ENCODE measurements at places on chromosomes 4 and X.

DNA sequence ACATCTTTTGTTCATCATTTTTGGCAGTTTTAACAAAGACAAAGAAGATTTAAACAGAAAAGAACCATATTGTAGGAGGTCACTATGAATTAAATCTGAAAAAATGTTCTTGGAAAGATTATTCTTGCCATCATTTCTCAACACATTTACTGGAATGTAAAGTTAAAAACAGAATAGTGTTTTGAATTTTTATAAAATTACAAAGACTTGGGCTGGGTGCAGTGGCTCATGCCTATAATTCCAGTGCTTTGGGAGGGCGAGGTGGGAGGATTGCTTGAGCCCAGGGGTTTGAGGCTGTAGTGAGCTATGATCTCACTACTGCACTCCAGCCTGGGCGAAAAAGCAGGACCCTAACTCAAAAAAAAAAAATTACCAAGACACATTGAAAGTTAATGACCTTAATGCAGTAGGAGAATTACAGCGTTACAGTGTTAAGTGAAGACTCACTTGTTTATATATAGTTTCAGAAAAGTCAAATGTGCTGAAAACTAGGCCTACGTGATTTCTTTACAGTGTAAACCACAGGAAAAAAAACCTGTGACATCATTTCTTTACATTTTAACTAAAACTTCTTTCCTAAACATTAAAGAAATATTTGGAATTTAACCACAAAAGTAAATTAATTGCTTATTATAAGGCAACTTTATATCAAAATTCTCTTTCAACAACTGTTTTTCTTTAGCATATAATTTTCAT, 7.9 kb downstream of the FAM13A start:
- DNase-seq: no peak

DNA sequence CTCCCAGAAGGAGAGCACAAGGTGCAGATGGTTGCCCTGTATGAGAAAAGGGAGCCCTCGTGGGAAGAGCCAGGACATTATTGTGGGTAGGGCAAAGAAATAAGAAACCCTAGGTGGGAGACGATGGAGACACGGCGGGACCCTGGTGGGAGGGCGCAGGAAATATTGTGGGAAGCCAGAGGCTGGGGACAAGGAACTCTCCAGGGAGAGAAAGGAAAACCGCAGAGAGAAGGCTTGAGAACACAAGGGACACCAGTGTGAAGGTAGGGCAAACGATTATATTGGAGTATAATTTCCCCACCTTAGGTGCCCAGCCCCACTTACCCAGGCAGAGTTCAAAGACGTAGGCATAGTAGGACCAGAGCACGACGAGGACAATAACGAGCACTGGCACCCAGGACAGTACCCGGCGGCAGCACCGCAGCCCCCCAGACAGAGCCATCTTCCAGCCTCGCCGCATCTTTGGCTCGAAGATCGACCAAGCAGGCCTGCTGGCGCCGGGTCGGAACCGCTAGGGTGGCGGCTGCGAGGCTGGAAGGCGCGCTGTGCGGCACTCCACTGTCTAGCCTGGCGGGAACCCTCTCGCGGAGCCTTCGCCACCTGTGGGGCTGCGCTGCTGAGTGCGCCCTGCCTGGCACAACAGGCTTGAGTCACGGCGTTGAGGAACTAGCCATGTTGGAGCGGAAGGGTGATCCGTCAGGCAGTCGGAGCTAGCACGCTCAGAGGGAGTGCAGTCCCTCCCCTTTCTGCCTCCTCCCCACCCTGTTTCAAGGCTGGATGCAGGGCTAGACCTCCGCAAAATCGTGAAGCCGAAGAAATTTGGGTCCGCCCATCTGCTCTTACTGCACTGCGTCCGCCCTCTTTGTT, at the start of gene ZDHHC15:
TSS of gene ZDHHC15 (minus strand) at position 473 of the 867 bp plus-strand sequence. CDS start at position 460, 13 bp downstream.
- DNase-seq: peak; percentile 1

DNA sequence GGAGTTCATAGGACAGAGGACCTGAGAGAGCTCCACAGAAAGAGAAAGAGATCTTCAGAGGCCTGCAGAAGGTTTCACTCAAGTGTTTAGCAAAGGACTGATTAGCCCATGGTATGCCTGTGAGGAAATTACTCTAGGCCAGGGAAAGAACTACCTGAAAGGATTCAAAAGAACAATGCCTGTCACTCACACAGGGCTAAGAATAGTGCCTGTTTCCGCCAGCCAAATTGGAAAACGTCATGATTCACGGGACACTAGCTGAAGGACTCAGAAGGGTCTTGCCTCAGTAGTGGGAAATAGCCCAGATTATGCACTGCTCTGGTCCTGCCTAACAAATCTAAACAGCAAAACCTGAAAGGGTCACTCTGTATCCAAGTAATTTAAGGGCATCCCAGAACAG, 21.1 kb downstream of the SYTL4 start:
- peak; percentile 66 for DNase-seq

DNA sequence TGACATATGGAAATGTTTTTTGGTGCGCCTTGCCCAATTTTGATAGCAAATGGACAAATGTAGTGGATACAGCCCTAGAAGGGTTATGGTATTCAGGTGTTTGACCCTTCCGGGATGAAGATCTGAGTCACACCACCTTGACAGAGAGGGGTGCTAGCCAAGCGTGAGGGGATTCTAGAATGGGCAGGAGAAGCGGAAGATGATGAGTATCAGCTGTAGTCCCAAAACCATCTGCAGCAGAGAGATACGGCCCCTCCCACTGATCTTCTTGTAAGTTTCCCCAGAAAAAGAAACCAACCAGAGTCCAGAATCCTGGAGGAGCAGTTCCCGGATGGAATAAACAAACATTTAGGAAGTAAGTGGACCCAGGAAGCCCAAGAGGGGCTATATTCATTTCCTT, 18.1 kb downstream of the DCHS2 start:
- no peak for DNase-seq

DNA sequence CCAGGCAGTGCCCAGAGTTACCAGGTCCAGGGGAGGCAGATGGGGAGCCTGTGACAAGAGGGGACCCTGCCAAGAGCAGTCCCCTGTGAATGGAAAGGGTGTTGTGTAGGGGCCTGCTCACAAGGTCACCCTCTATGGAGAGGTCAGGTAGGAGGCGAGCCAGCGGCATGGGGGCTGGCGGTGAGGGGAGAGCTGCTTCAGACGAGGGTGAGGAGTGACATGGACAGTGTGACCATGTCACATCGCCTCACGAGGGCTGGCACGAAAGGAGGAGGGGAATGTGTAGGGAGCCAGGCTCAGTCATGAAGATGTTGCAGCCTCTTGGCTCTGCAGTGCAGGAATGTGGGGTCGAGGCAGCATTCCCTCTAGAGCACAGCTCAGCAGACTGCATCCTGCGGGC, 29.6 kb downstream of the CLCN4 start:
- DNase-seq: no peak

DNA sequence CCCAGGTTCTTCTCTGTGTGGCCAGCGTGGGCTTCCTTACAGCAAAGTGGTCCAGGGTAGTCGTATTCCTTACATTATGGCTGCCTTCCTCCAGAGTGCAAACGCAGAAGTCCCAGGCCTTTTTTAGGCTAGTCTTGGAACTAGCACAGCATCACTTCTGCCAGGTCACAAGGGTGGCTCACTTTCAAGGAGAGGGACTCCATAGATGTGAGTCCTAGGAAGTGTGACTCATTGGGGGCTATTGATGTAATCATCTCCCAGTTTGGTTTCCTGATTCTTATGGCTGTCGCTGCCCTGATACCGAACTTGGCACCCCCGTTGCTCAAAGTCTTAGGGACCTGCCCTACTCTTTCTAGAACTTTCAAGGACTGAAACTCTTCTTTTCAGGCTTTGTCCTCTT, 140.0 kb downstream of the DCK start:
- DNase-seq: no peak

DNA sequence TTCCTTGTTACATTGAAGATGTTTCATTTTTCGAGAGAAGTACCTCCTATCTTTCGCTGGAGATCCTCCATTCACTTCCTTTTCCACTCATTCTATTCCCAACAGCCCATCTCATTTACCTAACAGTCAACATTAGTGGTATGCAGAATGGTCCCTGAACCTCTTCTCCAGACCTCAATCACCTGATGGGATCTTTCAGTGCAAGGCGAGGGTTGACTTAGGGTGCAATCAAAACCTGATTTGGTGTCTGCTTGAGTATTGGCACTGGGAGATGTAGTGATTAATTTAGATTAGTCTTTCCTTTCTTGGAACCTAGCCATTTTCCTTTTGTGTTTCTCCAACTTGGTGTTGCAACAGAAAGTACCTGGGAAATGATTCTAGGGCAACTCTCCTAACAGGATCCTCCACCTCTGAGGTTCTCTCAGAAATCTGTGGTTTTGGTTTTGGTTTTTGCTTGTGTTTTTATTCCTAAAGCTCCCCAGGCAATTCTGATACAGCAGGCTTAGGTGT, 18.4 kb downstream of the DDX3X start:
- DNase-seq: no peak

DNA sequence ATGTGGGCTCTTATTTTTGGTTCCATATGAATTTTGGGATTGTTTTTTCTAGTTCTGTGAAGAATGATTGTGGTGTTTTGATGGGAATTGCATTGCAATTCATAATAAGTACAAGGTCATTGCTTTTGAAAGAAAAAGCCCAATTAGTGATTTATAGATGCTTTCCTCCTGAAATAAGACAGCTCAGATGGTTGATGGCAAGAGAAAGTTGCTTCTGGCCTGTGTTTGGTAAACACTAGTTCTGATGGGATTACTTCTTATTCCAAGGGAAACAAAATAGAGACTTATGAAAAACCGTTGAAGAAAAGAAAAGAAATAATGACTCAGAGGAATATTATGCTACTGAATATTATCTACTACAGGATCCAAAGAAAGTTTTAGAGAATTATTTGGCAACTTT, 144.9 kb downstream of the SPANXA1 start:
- no peak for DNase-seq

GRCh38 chr4:172683021-172683420, 485.6 kb upstream of the GALNT7 start:
- no peak for DNase-seq

DNA sequence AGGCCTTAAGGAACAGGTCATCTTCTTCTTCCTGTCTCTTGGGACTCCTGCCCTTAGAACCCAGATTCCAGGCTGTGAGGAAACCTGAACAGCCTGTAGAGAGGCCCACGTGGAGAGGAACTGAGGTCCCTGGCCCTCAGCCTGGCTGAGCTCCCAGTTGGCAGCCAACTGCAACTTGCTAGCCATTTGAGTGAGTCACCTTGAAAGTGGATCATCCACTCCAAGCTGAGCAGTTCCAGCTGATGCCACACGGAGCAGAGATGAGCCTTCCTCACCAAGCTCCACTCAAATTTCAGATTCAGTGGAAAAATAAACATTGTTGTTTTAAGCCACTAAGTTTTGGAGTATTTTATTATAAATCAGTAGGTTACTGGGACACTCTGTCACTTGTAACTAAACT, 392.5 kb downstream of the BCOR start:
- DNase-seq: peak; percentile 91

- DNase-seq: peak; percentile 52
Measured at GRCh38 chr4:100170986-100171385, 19.3 kb downstream of the DDIT4L start.
